NK-92 treated with Interleukin-12 subunit alpha and Interleukin-12 subunit beta, amount 100 ng/mL, for 24 hours (cell line): ENCODE measurements at places on chromosomes 16 and 17.

GRCh38 chr16:8543258-8543657 lies 47.1 kb downstream of the TMEM114 start:
- DNase-seq: no peak

GRCh38 chr16:80105160-80105559 lies 435.6 kb upstream of the DYNLRB2 start:
- DNase-seq: no peak

GRCh38 chr17:42608305-42609181 lies 631 bp downstream of the RETREG3 start:
- DNase-seq: no peak

DNA sequence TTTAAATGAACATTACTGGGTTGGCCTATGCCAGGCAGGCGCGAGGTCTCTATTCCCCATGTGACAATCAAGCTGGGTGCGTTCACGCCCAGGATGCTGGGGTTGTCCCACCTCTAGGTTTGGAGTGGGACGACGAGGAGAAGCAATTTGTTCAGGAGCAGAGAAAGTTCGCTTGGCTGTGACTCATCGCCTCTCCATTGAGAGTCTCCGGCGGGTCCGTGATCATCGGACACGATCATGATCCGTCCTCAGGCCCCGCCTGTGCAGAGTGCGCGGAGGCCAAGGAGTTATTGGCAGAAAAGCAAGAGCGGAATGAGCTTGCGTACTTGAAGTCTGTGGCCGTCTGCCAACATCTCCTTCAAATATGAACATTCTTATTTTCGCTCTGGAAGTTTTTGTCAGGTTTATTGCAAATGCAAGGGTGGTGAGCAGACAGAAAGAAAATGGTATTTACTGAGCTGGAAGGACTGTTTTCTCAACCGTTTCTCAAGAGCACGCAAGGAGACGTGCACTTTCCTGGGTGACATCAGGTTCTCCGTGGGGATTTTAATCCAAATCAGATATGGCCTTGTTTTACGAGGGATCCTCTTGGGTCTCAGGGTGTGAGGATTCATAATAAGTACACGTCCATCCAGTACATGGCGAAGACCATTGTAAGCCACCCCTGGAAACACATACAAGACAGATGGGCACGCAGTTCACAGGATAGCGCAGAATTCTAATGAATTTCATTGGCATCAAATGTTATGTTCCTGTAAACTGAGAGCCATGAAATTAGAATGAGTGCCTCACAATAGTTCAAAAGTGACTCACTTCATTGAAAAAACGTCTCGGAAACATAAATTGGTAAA lies 70.1 kb upstream of the CREBBP start:
- DNase-seq: no peak

GRCh38 chr17:45951403-45951802 lies 47.6 kb upstream of the STH start:
- no peak for DNase-seq

- no peak for DNase-seq
Measured at GRCh38 chr16:75251280-75252048, at the start of gene BCAR1. Gene BCAR1 (minus strand): TSS chr16:75251624. CDS start chr16:75251482, 142 bp downstream.

- no peak for DNase-seq
Measured at GRCh38 chr17:78019976-78020716, 61.6 kb downstream of the TNRC6C start.

DNA sequence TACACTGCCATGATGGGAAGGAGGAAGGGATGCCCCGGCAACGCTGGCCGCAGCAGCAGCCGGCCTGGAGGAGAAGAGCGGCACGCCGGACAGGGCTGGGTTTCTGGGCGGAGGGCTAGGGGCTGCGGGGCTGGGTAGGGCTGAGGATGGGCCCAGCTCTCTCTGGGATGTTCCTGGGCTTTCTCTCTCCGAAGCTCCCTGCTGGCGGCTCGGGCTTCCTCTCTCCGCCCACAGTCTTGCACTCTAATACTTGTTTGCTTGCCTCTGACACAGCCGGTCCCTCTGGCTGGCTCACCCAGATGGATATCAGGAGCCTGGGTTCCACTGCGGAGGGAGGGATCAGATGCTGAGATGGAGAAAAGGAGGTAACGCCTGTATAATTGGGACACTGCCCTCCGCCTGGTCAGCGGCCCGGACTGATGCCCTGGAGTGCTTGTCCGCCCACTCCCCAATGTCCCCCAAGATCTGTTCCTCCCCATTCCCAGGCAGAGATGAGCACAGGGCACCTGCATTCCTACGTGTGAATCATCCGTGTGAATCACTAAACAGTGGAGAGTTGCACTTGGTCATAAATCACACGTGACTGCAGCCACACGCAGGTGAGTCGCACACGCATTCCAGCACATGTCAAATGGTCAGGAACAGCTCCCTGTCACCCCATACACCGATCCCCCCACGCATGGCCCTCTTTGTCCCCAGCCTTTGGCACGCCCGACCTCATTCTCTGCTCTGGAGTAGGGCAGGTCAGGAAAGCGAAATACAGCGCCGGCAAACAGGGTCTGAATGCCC lies at the start of gene ALOXE3:
TSS of gene ALOXE3 (minus strand) at position 535 of the 789 bp plus-strand sequence. CDS start at position 11, 524 bp downstream.
- DNase-seq: no peak

GRCh38 chr16:86355531-86355930 lies 154.8 kb upstream of the FOXF1 start:
- DNase-seq: no peak

- peak; percentile 66 for DNase-seq
Measured at GRCh38 chr17:42798383-42799380, at the start of the genes CNTD1 and COA3. Gene CNTD1 (plus strand): TSS chr17:42798861. CDS start chr17:42799068, 207 bp downstream. Gene COA3 (minus strand): TSS chr17:42798704. CDS start chr17:42798681, 23 bp downstream.

DNA sequence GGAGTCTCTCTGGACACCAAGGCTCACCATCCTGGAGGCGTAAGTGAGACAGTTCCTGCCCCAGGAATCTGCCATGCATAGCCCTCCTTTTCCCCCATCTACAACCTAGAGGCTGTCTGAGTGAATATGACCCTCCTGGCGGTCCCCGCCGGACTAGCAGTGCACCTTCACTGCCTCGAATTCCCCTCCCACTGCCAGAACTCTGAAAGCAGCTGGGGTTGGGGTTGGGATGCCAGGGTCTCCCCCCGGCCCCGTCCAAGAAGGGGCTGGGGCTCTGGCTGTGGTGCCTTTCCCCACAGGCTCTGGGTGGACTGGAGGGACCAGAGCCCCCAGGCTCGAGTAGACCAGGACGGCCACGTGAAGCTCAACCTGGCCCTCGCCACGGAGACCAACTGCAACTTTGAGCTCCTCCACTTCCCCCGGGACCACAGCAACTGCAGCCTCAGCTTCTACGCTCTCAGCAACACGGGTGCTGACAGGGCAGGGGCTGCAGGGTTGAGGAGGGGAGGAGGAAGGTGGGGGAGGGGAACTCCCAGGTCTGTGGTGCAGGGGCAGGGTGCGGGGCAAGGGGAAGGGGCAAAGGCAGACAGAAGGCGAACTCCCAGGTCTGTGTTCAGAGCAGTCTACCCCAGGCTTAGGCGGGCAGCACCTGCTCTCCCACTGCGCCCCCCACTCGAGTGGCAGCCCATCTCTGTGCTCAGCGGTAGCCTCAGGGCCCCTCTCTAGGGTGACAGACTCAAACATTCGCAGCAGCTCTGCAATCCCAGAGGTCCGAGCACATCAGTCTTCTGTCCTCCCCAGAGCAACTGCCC lies 1.2 kb downstream of the ZACN start:
- DNase-seq: no peak

GRCh38 chr17:31568539-31568938 lies 177.1 kb downstream of the RAB11FIP4 start:
- DNase-seq: no peak

GRCh38 chr17:71824671-71825070 lies 296.1 kb upstream of the SOX9 start:
- DNase-seq: no peak

DNA sequence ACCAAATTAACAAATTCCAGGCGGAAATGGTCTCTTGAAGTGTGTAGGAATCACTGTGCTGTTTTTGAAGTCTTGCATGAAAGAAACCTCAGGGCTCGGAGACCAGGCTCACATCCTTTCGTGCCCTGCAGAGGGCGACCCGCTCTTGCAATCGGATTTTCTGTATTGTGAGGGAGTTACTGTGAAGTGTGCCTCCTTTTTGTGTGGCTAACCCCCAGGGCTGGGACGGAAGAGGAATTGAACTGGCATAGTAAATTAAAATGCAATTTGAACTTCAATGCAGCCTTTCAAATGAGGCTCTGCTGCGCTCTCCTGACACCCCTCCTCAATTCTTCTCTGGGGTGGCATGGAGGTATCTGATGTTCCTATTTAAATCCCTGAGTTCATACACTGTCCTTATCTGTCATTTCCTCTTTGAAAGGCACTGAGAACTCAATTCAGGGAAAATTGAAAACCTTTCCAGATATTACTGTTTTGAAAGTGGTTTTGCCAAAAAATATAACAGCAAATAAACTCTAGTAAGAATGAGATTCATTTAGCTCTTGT lies 51.5 kb upstream of the MGAT5B start:
- DNase-seq: peak; percentile 17

DNA sequence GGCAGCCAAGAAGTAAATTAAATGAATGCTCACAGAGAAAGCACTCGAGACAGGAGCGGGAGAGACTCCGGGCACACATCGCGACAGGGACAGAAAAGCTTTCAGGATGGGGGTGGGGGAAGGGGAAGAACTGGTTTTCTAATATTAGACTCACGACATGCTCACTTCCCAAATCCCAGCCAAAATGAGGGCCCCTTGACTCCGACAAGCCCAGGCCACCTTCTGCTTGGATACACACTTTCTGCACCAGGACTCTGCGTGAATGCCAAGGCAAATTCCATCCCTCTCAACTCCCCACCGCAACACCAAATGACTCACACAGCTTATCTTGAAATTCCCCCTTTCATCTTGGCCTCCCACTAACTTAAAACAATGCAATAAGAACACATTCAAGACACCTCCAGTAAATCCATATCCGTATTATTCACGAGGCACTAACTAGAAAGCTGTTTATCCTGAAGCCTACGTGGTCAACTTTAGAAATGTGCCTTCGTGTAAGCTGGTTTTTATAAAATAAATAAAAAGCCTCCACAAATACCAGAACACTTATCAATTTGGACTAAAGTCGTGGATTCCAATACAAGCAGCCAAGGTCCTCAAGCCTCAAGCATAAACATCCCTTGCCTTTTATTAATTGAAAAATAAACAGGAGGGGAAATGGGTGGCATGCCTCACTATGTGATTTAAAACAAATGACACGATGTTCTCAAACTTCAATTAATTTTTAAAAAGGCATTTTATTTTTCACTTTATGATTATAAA lies 46.1 kb downstream of the NXN start:
- DNase-seq: no peak

- no peak for DNase-seq
Measured at GRCh38 chr17:300881-301280, 51.7 kb downstream of the RPH3AL start.

DNA sequence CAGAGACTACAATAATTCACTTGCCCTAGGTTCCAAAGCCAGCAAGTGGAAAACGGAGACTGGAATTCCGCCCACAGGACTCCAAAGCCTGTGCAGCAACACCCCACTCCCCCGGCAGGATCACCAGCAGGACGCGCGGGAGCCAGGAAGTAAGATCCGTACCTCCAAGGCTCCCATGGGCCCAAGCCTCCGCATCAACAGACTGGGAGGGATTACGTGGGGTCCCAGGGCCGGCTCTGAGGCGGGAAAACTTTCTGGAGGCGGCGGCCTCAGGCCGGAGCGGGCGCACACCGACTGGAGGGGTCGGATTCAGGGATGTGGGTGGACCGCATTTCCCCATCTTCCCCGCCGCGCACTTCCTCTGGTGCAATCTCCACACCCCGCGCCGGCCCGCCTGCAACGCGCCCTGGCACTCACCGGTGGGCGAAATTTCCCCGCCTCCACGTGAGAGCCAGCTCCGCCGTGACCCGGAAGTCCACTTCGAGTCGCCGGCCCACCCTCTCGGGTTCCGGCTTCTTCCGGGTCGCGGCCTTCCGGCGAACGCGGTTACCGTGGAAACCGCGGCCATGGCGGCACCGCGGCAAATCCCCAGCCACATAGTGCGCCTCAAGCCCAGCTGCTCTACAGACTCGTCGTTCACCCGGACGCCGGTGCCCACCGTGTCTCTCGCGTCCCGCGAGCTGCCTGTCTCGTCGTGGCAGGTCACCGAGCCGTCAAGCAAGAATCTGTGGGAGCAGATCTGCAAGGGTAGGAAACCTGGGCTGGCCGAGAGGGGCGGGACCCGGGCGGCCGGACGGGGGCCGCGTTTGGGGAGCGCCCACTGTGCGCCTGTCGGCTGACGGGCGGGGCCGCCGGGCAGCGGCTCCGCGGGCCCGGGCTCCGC lies at the start of the genes IQCK and KNOP1:
TSS of gene IQCK (plus strand) at position 531 of the 883 bp plus-strand sequence. CDS start at position 567, 36 bp downstream.
TSS of gene KNOP1 (minus strand) at position 487 of the 883 bp plus-strand sequence. CDS start 3,192 bp downstream, outside the sequence.
- DNase-seq: peak; percentile 81

- no peak for DNase-seq
Measured at GRCh38 chr16:47528431-47528830, 67.3 kb downstream of the PHKB start.

GRCh38 chr17:14903854-14904253 lies 361.3 kb downstream of the PMP22 start:
- no peak for DNase-seq

- DNase-seq: no peak
Measured at GRCh38 chr16:35732046-35732810, 2272.8 kb downstream of the TP53TG3F start.

- no peak for DNase-seq
Measured at GRCh38 chr16:61421111-61421510, 615.1 kb downstream of the CDH8 start.

DNA sequence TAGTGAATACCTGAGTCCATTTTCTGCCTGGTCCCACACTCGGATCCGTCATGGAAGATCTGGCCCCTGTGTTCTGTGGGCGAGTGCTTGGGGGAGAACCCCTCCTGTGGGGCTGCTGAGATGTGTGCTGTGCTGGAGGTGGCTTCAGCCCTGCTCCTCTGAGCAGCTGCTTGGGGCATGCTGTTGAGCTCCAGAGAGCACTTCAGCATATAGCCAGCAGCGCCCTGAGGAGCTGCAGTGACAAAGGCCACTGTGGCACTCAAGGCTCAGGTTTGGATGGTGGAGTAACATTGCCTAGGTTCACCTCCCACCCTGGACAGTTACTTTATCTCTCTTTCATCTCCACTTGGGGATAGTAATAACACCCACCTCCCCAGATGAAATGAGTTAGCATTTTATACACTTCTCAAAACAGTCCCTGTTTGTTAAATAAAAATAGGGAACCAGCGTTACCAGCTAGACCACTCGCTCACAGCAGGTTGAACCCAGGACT lies 75.3 kb downstream of the KSR1 start:
- DNase-seq: peak; percentile 53

DNA sequence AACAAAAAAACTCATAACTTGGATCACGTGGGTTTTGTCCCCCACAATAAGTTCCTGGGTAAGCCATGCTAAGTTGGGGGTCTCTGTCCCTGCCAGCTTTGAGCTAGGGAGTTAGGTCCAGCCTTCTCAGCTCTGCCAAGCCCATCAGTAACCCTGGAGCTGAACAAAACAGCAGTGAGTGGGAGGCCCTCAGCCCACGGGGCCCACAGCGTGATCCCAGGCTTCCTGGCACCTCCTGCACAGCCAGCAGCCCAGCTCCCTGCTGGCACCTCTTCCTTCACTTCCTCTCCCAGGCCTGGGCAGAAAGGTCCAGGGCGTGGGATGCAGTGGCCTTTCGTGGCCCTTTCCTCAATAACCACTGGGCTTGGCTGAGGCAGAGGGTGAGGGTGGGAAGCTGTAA lies 35.5 kb upstream of the CDC42EP4 start:
- no peak for DNase-seq
